Left lung (tissue), 14 donors: ENCODE measurements at places on chromosomes 11 and 22. TPM values are rescaled to one million over a fixed set of nuclear protein-coding genes. Genes with fewer than 3 reads are reported as not detected.

Gene CAPN5
- total RNA-seq = 13.2 TPM

Gene TRIM49
- not detected for total RNA-seq

Gene LUZP2
- total RNA-seq = 1.2 TPM

Gene NRIP3
- 2.3 TPM for total RNA-seq

Gene CBX7
- total RNA-seq = 17.7 TPM

Gene MAP6
- 5.9 TPM for total RNA-seq

Gene DEUP1
- 0.50 TPM for total RNA-seq

GRCh38 chr11:35227576-35228327 lies 88.8 kb downstream of the CD44 start:
- peaks cover 68% of the 10 kb centered on the region for H3K4me1 ChIP-seq
- H3K4me3 ChIP-seq = no peak overlapping the region
- peaks cover 6% of the 10 kb centered on the region for H3K36me3 ChIP-seq
- no peak for DNase-seq
- H3K27ac ChIP-seq = peak overlapping the region; percentile 92
- no peaks in the 10 kb centered on the region for H3K27me3 ChIP-seq

GRCh38 chr11:10744206-10744605 lies 6.8 kb upstream of the CTR9 start:
- no peak overlapping the region for H3K4me3 ChIP-seq
- no peaks in the 10 kb centered on the region for H3K4me1 ChIP-seq

- H3K4me3 ChIP-seq = no peak overlapping the region
- H3K4me1 ChIP-seq = no peaks in the 10 kb centered on the region
- no peaks in the 10 kb centered on the region for H3K27me3 ChIP-seq
- no peaks in the 10 kb centered on the region for H3K36me3 ChIP-seq
Measured at GRCh38 chr11:70527046-70527395, 128.7 kb downstream of the CTTN start.

GRCh38 chr11:38392176-38392575 lies 1794.1 kb upstream of the RAG2 start:
- DNase-seq = peak; percentile 7
- no peak overlapping the region for H3K4me3 ChIP-seq
- H3K27me3 ChIP-seq = no peaks in the 10 kb centered on the region
- no peaks in the 10 kb centered on the region for H3K4me1 ChIP-seq
- no peaks in the 10 kb centered on the region for H3K36me3 ChIP-seq
- no peak overlapping the region for H3K27ac ChIP-seq

DNA sequence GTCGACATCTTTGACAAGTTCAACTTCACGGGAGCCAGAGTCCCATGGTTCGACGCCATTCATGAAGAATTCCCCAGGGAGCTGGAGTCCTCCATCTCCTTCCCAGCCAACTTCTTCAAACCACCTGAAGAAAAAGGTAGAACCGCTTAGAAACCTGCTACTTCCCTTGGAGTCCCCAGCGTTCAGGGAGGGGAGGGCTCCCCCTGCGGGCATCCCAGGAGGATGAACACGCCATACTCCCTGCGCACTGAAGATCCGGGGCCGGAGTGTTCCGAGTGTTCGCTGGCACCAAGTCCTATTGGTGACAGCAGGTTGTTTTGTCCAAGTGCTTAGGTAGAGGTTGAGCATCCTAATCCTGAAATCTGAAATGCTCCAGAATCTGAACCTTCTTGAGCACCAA lies 51.7 kb upstream of the PRODH start:
- no peak overlapping the region for H3K27ac ChIP-seq
- peaks cover 30% of the 10 kb centered on the region for H3K27me3 ChIP-seq
- H3K36me3 ChIP-seq = no peaks in the 10 kb centered on the region
- no peak for DNase-seq
- H3K4me1 ChIP-seq = no peaks in the 10 kb centered on the region
- H3K4me3 ChIP-seq = no peak overlapping the region

GRCh38 chr11:8329847-8330361 lies 66.2 kb upstream of the LMO1 start:
- no peak overlapping the region for H3K27ac ChIP-seq
- H3K4me1 ChIP-seq = peaks cover 5% of the 10 kb centered on the region
- H3K36me3 ChIP-seq = no peaks in the 10 kb centered on the region

GRCh38 chr22:33054001-33054675 lies 4.0 kb downstream of the SYN3 start:
- H3K27me3 ChIP-seq = peaks cover 60% of the 10 kb centered on the region
- DNase-seq = no peak
- no peak overlapping the region for H3K27ac ChIP-seq
- no peak overlapping the region for H3K4me3 ChIP-seq
- H3K36me3 ChIP-seq = no peaks in the 10 kb centered on the region
- H3K4me1 ChIP-seq = peaks cover 5% of the 10 kb centered on the region
